Naive thymus-derived CD4-positive, alpha-beta T cell (primary cell): ENCODE measurements at places on chromosomes 11 and 22.

DNA sequence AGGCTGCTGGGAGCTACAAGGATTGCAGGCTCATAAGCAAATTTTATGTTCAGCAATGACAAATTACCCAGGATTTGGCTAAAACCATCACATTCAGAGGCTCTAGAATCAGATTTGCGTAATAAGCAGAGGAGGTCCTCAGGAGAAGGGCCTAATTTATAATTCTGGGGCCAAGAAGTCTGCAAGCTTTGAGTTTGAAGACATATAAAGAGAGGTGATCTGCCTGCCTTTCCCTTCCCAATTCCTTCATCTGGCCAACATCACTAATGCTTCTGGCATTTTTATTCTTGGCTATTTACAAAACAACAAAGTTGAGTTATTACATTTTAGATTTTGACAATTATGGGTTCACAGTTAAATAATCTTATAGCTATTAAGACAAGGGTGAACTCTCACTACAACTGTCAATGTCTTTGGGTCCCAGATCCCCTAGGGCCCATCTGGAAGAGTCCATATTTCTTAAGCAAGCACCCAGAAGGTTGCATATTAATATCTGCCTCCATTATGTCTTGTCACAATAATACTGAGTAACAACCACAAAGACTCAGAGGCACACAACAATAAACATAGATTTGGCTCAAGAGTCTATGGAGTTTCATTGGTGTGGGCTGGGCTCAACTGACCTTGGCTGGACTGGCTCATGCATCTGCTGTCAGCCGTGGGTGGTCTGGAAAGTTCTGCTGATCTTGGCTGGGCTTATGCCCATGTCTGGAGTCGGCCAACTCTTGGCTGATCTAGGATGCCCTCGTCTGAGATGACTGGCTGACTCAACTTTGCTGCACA lies 67.2 kb upstream of the CD82 start:
- no peak overlapping the region for H3K4me3 ChIP-seq
- no peaks in the 10 kb centered on the region for H3K36me3 ChIP-seq
- H3K27ac ChIP-seq: no peak overlapping the region
- no peak for DNase-seq

- no peak overlapping the region for H3K27ac ChIP-seq
- DNase-seq: no peak
- peak overlapping the region; percentile 50 for H3K4me3 ChIP-seq
- no peaks in the 10 kb centered on the region for H3K4me1 ChIP-seq
- no peaks in the 10 kb centered on the region for H3K27me3 ChIP-seq
These were observed 14.0 kb downstream of the IGLL1 start for GRCh38 chr22:23565915-23566704.

DNA sequence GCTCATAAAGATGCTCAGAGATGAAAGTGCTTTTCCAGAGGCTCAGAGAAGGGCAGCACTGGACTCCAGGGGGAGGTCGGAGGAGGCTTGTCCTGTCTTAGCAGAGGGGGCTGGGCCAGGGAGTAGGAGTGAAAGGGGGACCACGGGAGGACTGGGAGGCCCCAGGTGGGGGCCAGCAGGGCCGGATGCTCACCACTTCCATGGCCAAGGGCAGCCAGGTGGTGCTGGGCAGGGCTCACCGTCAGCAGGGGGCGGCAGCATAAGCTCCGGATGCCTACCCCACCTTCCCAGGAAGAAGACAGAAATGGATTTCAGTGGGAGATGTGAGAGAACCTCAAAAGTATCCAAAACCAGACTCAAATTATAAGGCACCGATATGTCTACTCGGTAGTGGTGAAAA lies 11.0 kb downstream of the RAB36 start:
- no peaks in the 10 kb centered on the region for H3K36me3 ChIP-seq
- no peaks in the 10 kb centered on the region for H3K4me1 ChIP-seq
- no peaks in the 10 kb centered on the region for H3K27me3 ChIP-seq
- H3K27ac ChIP-seq: no peak overlapping the region
- no peak overlapping the region for H3K4me3 ChIP-seq

DNA sequence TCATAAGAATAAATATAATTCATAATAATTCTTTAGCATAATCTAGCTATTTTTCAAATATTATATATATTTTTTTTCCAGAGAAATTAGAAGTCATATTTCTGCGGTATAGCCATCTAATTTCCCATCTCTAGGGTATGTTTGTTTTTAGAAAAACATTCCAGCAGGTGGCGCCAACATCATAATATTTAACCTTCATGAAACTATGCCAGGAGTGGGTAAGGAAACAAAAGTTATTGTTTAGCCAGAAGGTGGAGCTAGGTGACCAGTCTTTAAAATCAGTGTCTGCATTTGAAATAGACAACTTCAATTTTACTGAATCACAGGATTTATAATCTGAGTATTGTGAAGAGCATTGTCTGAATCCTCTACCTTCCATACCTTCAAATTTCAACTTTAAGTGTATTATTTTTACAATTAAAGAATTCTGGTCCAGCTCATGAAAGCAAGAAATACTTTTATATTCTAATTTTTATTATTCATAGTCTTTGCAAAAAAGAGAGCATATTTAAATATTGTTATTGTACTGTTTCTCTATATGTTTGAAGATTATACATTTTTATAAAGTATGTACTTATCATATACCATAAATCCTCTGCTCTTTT lies 15.7 kb upstream of the CCDC179 start:
- H3K4me3 ChIP-seq: no peak overlapping the region
- H3K27me3 ChIP-seq: no peaks in the 10 kb centered on the region
- no peak for DNase-seq
- no peaks in the 10 kb centered on the region for H3K36me3 ChIP-seq
